ENCODE measurements at places on chromosomes 5 and 9.

DNA sequence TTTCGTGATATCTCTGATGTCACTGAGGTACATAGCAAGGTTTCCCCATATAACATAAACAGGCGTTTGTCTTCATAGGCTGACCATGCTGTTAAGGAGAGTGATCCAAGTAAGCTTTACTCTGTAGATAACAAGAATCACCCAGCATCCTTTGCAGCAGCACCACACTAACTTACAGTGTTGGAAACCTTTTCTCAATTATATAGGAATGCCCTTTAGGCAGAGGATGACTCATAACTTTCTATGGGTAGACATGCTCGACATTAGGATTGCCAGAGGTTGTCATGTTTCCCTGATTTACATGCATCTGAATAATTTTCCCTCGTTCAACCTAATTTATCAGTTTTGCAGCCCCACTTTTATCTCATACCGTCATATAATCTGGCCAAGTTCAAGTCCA, 870.0 kb upstream of the CDH9 start:
- no peak for DNase-seq

- DNase-seq, result peak; percentile 40
These were observed 674 bp downstream of the TSPAN17 start for GRCh38 chr5:176647843-176648473.

DNA sequence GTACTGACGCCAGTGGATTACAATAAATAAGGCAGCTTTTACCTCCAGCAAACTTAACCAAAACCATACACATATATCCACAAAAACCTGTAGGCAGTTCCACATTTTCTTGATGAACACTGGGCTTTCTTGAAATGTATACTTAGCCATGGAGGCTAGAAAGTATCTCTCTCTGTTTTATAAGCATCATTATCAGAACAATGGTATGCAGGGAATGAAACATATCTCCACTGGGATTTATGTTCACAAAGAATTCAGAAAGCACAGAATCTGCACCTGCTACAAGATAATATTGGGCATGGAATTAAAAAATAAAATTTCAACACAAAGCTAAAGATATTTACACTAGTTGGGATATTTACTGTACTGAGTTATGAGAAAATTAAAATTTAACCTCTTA, 126.1 kb upstream of the RASA1 start:
- no peak for DNase-seq

DNA sequence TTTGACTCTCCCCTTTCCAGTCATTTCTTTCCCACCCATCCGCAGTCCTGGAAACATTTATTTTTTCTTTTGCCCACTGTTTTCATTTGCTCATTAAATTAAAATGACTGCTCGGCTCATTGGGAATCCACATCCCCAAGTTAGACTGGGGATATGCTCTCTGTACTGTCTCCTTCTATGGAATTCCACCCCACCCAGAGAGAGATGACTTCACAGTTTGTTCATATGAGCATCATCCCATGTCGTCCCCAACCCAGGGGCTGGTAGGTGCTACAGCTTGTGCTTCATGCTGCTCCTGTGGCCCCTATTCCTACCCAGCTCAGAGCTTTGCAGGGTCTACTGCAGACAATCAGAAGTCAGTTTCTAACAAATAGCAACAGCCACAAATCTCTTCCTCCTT, 16.5 kb upstream of the RARS1 start:
- no peak for DNase-seq

DNA sequence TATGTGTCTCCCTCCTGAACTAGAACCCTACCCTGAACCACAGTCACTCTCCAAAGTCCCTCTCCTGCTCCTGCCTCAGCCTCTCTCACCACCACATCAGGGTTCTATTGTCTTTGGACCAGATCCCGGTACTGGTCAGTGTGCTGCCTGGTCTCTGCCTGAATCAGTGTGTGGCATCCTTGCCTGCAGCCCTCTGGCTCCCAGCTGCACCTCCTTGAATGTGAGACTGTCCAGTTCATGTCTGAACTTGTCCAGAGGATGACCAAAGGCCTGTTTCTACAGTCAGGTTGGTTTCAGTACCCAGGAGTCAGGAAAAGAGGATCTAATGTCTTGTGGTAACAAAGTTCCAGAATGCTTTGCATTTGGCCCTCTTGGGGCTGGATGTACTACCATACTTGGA, 76.8 kb upstream of the RANBP3L start:
- DNase-seq, result no peak

GRCh38 chr5:129392681-129393080, 67.4 kb upstream of the ADAMTS19 start:
- no peak for DNase-seq

- no peak for DNase-seq
These were observed 2.1 kb downstream of the MSANTD3 start for GRCh38 chr9:100428871-100429654.

- DNase-seq, result peak; percentile 36
These were observed 430.1 kb upstream of the MEF2C start for GRCh38 chr5:89313044-89313443.

DNA sequence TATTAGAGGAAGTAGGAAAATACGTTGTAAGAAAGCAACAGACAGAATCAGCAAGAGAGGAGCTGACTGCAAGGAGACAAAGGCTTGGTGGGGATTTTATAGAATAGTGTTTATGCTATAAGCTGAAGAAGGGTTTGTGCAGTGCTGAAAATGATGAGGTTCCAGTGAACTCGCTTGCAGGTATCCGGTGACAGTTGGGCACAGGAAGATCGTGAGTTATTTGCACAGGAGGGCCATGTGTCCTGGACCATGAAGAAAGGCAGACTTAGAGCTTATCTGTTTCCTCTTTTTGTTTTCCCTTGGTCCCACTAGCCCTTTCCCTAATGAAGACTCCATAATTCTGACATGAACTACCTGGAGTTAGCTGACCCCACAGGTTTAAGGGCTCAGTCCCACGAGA, 61.4 kb downstream of the NXNL2 start:
- DNase-seq, result no peak

- DNase-seq, result no peak
These were observed 40.9 kb downstream of the C5orf15 start for GRCh38 chr5:133927300-133928180.

GRCh38 chr5:125323613-125324012, 577.2 kb upstream of the ZNF608 start:
- no peak for DNase-seq
